ENCODE measurements at places on chromosomes 5 and 9. TPM values are rescaled to one million over a fixed set of nuclear protein-coding genes. Genes with fewer than 3 reads are reported as not detected.

ARL10 gene
- total RNA-seq, result 17.3 TPM

HTR1A gene
- not detected for total RNA-seq

CNTFR gene
- not detected for total RNA-seq

TRIM52 gene
- 14.3 TPM for total RNA-seq

AGXT2 gene
- total RNA-seq, result not detected

PPP1R2B gene
- 0.30 TPM for total RNA-seq

PIP5K1B gene
- total RNA-seq, result 0.37 TPM

F2RL1 gene
- 0.85 TPM for total RNA-seq

SLC23A1 gene
- 1.6 TPM for total RNA-seq

C5orf34 gene
- total RNA-seq, result 7.7 TPM
